ENCODE measurements at places on chromosomes 2 and 18. TPM values are rescaled to one million over a fixed set of nuclear protein-coding genes. Genes with fewer than 3 reads are reported as not detected.

DNA sequence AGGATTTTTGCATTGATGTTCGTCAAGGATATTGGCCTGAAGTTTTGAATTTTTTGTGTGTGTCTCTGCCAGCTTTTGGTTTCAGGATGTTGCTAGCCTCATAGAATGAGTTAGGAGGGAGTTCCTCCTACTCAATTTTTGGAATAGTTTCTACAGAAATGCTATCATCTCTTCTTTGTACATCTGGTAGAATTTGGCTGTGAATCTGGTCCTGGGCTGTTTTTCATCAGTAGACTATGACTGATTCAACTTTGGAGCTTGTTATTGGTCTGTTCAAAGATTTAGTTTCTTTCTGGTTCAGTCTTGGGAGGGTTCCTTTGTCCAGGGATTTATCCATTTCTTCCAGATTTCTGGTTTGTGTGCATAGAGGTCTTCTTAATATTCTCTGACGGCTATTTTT lies 166.7 kb downstream of the ST6GAL2 start:
- DNase-seq: no peak

GRCh38 chr2:198168651-198169050 lies 364.3 kb downstream of the PLCL1 start:
- no peak for DNase-seq

GRCh38 chr18:37428288-37428974 lies 137.2 kb downstream of the CELF4 start:
- no peak for DNase-seq

The CNDP1 gene
- polyA plus RNA-seq: 0.31 TPM

DNA sequence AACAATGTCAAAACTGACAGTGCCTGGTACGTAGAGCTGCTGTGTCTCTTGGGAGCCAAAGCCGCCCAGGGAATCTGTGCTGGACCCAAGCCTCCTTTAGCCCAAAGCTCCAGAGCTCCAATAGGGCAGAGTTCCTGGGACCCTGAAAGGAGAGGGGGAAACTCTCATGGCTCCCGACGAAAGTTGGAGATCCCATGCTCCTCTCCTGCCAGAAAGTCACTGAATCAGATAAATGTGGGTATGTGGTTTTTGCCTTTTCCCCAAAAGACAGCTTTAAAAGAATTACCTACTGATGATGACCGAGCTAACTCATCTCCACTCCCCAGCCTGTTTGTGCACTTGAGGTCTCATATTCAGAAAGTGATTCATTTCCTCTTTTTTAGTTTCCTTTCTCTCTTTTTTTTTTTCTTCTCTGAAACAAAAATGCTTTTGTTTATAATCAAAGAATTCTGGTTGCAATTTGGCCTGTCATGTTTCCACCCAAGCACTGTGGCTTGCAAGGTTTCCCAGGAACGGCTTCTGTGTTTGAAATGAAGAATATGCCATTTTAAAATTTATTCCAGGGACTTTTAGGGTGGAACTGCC lies 14.1 kb upstream of the PMAIP1 start:
- DNase-seq: no peak

Measured in hindlimb muscle (tissue), 1 donor.